Stimulated activated CD8-positive, alpha-beta memory T cell treated with anti-CD3 and anti-CD28 coated beads, Interleukin-7, amount 100 ng/mL, for 4 hours (primary cell): ENCODE measurements at places on chromosomes 6 and 20.

- no peak for DNase-seq
Observed at GRCh38 chr20:63049561-63050221, 42.9 kb upstream of the BHLHE23 start.

- no peak for DNase-seq
Observed at GRCh38 chr6:53984163-53984562, 127.1 kb upstream of the MLIP start.

- no peak for DNase-seq
Observed at GRCh38 chr6:115665310-115665709, 395.4 kb downstream of the FRK start.

DNA sequence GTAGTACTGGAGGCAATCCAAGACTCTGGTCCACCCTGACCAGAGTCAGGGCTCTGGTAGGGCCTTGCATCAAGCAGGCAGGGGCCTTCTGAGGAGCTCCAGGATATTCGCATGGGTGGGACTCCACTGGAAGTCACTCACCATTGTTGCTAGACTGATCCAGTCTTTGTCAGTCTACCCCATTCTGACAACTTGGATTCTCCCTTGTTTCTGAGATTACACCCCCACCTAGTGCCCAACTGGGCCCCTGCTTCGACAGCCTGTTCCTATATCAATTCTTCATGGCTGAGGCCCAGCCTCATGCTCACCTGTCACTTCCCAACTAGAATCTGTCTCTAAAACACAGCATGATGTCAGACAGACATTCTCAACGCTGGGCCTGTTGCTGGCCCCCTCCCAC is 5.2 kb downstream of the SLC35D3 start:
- no peak for DNase-seq

GRCh38 chr6:19160081-19160730 is 677.0 kb upstream of the ID4 start:
- DNase-seq: no peak

DNA sequence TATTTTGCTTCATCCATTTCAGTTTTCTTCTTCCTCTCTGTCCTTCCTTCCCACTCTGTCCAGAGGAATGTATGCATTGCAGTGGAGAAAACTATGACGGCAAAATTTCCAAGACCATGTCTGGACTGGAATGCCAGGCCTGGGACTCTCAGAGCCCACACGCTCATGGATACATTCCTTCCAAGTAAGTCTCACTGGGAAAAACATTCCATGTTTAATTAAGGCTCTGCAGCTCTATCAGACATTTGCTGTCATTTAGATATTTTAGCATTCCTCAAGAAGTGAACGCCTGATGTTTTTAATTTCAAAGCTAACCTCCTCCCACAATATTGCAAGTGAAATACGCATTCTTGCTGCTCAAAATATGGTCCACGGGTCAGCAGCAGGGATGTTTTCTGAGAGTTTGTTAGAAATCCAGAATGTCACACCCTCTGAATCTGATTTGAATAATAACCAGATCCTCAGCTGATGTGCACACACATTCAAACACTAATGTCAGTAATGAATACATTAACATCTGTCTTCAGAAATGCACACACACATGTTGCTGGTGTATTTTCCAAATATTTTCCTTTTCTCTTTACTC is 12.8 kb downstream of the PLG start:
- DNase-seq: no peak

GRCh38 chr6:168032005-168032760 is 34.7 kb downstream of the KIF25 start:
- DNase-seq: no peak

GRCh38 chr6:26205625-26206574 is 118.7 kb downstream of the HFE start:
- DNase-seq: no peak

DNA sequence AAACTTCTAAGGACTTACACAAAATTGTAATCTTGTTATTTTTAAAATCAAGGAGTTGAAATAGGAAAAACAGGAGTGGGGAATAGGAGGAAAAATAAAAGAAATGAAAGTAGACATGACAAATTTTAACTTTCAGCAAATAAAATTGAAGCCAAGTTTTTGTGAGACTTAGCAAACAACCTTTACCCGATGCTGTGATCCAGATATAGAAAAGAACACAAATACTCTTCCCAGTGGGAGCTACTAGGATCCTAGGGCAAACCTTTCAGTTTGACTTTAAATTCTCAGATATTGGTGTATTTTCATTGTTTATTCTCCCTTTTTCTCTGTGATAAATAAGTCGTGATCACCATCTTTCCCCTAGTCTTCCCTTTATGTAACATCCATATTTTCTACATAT is 968.7 kb upstream of the CITED2 start:
- no peak for DNase-seq

DNA sequence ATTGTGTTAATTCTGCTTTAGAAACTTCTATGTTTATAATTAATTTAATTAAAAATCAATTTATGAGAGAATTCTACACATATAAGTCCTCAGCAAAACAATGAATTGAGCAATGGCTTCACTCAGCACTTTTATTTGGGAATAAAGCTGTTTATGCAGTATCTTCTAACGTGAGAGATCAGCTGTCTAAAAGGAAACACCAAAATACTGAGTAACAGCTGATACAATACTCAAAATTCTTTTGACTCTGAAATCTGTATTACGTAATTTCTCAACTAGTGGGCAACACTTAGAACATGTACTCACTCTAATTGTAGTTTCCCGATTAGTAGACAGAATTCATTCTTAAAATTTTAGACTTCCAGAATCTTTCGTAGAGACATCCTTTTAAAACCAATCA is 49.8 kb downstream of the MAP3K7 start:
- no peak for DNase-seq
